CD4-positive, alpha-beta T cell treated with Interleukin-4 for 4 hours (primary cell): ENCODE measurements at places on chromosomes 7 and 10.

GRCh38 chr7:26612742-26613141 lies 251.6 kb downstream of the SKAP2 start:
- DNase-seq = no peak

GRCh38 chr10:97463363-97464132 lies 17.6 kb downstream of the ZDHHC16 start:
- DNase-seq = peak; percentile 46

DNA sequence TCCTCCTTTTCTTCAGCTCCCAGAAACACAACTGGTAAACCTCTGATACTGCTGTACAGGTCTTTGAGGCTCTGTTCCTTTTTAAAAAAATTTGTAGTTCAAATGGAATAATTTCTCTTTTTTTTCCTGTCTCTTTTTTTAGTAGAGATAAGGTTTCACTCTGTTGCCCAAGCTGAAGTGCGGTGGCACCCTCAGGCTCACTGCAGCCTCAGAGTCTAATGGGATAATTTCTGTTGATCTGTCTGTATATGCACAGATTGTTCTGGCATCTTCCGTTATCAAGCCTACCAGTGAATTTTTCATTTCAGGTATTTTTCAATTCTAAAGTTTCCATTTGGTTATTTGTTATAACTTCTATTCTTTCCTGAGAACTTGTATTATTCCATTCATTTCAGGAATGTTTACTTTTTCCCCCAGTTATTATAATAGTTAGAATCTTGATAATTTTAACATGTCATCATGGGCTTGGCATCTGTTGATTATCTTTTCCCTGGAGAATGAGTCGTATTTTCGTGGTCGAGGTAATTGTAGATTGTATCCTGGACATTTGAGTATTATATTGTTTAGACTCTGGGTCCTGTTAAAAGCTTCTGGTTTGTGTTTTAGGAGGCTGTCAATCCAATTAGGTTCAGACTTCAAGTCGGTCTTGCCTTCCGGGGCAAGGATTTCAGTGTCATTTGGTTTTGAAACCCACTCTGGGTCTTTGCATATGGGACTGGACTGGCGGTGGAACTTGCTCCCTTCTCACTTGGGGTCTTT lies 24.5 kb downstream of the CRCP start:
- no peak for DNase-seq

GRCh38 chr10:12839941-12840611 lies 161.4 kb downstream of the CCDC3 start:
- DNase-seq = no peak

GRCh38 chr10:17106991-17107390 lies 22.6 kb downstream of the CUBN start:
- DNase-seq = no peak

DNA sequence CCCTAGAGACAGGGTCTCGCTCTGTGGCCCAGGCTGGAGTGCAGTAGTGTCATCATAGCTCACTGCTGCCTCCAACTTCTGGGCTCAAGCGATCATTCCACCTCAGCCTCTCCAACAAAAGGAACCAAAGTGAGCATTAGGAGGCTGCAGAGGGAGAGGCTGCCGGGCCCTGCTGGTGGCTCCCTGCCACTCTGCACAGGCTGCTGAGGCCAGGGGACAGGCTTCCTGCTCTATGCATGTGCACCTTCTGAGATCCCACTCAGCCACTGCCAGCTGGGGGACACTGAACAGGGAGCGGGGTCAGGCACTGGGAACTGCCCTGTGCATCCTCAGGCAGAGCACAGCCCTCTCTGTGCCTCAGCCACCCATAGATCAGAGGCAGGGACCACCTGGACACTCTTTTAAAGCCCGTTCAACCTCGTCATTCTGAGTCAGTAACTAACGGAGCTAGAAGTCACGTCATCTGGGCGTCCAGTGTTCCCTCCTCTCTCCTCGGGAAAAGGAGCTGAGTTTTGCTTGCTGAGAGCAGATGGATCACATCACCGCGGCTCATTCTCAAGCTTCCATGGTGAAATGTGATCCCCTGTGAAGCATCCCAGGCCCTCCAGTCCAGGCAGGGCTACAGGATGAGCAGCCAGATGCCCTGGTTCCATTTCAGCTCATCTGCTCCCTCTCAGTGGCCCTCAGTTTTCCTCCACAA lies 109.6 kb downstream of the MYL10 start:
- DNase-seq = no peak

GRCh38 chr7:22559829-22560489 lies 60.0 kb upstream of the STEAP1B start:
- peak; percentile 60 for DNase-seq

GRCh38 chr10:113550365-113550764 lies 2.5 kb upstream of the HABP2 start:
- DNase-seq = no peak

- DNase-seq = no peak
Observed at GRCh38 chr7:42548816-42549611, 312.0 kb upstream of the GLI3 start.
